ENCODE measurements at places on chromosomes 5 and 9.

DNA sequence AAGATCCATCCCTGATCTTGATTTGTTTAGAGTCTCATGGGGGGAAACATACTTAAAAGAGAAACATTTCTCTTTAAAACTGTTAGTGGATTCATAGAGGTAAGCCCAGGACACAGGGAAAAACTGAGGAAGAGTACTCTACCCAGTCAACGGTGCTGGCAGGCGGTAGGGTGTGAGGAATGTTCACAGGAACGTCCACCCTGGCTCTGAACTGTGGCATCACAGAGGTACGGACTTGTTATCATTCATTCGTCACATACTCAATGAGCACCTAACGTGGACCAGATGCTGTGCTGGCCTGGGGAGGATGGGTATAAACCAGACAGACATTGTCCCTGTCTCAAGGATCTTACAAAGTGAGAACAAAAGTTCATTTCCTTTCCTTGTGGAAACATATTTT is 18.8 kb upstream of the PPARGC1B start:
- no peak for DNase-seq

DNA sequence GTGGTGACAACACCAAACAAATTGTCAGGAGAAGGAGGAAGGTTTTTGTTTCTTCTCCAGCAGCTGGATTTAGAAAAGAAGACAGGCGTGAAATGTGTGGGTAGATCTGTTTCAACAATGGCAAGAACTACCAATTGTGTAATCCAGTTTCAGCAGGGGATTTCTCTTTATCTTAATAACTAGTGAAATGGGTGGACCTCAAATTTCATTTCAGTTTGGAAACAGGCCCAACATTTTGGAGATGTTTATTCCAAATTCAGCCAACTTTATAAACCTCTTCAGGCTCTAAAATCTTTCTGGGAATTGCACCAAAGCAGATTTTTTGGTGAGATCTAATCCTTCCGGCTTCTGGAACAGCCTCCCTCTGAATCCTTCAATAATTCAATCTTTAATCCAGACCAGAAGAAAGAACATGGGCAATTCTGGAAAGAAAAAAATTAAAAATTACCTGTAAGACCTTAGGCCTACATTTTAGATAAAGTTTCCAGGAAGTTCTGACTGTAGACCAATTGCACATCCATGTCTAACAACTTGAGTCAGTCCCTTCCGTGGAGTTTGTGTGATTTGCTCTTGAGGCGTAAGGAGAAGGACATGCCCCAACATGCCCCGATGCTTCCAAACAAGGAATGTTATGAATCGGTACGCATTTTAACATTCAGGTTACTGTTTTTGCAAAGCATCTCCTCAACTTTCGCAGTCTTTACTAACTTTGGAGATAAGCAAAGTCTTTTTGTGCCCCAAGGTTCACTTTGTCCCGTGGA is 423.6 kb downstream of the IRX1 start:
- no peak for DNase-seq

DNA sequence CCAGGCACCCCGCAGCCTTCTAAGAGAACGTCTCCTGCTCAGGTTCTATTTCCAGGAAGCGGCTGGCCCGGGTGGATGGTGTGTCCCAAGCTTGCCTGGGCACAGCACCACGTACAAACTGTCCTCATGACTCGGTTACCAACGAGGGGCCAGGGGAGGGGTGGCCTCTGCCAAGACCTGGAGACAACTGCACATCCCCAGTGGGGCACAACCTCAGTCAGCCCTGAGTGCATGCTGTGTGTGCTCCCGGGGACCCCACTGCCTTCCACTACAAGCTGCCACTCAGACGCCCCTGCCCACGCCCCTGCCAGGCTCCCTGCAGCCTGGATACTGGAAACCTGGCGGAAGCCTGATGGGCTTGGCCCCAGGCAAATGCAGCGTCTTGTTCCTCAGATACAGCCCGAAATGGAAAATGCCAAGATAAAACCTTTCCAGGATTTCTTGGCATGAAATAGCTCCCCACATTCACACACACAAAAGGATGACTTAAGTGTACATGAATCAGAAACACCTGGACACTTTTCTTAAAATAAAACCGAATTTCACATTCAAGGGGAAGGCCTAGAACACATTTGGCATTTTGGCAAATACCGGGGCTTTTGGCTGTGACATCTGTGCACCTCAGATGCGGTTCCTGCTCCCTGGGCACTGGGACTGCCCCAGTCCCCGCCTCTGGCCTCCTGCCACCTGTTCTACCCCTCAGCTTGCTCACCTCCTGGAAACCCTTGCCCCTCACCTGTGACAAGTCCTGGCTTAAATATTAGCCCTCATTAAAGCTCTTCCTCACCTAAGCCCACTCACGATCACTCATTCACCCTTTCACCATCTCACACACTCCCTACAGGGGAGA is 62.5 kb downstream of the COL23A1 start:
- DNase-seq: no peak

DNA sequence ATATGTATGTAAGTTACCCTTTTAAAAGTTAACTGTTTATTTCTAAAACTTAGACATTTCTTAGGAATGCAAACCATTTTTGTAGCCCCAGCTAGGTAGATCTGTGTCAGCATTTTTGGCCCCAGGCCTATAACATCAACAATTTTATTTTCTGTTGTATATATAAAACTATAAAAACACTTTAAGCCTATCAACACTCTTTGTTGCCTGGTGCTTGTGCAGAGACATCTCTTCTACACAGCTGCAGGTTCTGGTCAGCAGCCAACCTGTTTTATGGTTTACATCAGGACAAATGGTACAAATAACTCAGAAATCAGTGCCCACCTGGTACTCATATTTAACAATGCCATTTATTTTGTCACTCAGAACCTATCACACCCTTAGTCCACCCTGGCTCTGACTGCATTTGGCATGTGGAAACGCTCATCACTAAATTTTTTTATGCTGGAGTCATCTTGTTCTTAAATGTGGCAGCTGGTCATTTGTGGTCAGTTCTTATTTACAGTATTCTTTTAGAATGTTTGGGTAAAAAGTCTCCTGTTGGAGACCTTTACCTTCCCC is 173.4 kb downstream of the DNAH5 start:
- DNase-seq: no peak

DNA sequence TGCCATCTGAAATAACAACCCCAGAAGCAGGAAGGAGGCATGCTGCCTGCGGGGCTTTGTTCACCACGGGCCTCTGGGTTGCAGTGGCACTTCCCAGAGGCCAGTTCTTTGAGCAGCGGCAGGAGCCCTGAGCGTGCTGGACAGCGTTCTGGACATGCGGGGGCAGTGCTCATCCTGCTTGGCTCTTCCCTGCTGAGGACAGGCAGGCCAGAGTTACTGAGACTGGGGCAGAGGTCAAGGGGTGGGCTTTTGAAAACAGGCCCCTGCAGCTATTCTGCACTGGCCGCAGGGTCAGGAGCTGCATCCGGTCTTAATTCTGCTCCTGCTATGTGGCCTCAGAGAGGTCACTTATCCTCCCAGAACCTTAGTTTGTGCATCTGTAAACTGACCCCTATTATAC is 258.6 kb downstream of the FSTL4 start:
- no peak for DNase-seq

DNA sequence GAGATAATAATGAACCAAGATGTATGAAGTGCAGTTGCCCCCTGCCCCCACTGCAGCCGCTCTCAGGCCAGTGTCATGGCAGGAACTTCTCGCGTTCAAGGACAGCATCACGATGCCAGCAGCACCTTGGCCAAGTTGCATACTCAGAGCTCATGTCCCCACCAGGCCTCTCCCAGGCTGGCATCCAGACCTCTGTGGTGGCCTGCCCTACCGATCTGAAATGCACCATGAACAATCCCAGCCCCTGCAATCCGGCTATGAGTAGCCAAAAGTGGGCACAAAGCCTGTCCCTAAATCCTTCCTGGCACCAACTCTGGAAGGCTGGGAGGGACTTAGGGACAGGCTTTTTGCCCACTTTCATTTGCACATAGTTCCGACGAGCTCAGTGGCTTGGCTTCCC is 140.9 kb downstream of the PAX5 start:
- DNase-seq: no peak

DNA sequence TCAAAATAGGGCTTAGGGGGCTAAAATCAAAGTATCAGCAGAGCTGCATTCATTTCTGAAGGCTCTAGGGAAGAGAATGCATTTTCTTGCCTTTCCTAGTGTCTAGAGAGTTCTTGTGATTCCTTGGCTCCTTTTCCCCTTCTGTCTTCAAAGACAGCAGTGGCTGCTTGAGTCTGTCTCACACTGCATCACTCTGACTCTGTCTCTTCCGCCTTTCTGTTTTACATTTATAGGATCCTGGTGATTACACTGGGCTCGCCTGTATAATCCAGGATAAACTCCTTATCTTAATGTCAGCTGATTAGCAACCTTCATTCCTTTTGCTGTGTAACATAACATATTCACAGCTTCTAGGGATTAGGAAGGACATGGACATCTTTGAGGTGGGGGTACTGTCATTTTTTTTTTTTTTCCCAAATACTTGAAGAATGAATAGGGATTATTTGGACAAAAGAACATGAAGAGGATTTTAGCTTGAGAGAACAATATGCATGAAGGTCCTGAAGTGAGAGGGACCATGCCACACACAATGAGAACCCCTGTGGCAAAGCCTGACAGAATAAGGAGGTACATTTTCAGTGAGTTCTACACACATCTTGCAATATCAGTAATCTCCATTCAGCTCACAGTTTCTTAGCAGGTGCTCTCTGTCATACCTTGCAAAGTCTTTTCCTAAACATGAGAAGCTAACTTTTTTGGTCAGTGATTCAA is 267.6 kb downstream of the FAM170A start:
- no peak for DNase-seq

GRCh38 chr9:93254806-93255493 is 71.0 kb downstream of the WNK2 start:
- DNase-seq: no peak

- no peak for DNase-seq
Observed at GRCh38 chr5:159913501-159913900, 2.8 kb upstream of the ADRA1B start.

DNA sequence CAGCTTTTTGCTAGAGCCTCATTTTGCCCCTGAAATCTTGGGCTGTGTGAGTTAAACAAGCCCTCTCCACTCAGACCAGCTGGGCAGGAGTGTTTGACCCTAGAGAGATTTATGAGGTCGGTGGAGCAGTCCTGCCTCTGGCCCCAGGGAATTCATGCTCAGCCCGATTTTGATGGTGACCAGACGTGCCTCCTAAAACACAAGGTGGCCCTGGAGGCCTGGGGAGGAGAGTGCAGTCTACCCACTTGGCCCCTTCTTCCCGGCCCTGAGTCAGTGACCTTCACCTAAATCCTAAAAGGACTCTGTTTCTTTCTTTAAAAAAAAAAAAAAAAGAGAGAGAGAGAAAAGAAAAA is 86.6 kb upstream of the SAP30L start:
- DNase-seq: no peak

GRCh38 chr9:78292716-78293497 is 4.0 kb upstream of the PSAT1 start:
- DNase-seq: no peak

All from activated T-helper 1 cell treated with anti-CD3 and anti-CD28 coated beads, Interleukin-2, amount 50 U/mL, for 16 hours (primary cell).